Naive thymus-derived CD4-positive, alpha-beta T cell (primary cell): ENCODE measurements at places on chromosomes 7 and 10. TPM values are rescaled to one million over a fixed set of nuclear protein-coding genes. Genes with fewer than 3 reads are reported as not detected.

The PON1 gene
- total RNA-seq: not detected in 2 replicates

The EPO gene
- not detected for total RNA-seq

The PTPRN2 gene
- 2.3 and 2.5 TPM in 2 replicates for total RNA-seq

The DDX56 gene
- 100.0 TPM for total RNA-seq

The EXOSC1 gene
- 65.4 TPM for total RNA-seq

The OR9A2 gene
- not detected for total RNA-seq

The LRRC61 gene
- total RNA-seq: 11.5 TPM

The UPK3B gene
- 7.3 TPM for total RNA-seq

The TAF3 gene
- 15.3 and 15.7 TPM in 2 replicates for total RNA-seq

DNA sequence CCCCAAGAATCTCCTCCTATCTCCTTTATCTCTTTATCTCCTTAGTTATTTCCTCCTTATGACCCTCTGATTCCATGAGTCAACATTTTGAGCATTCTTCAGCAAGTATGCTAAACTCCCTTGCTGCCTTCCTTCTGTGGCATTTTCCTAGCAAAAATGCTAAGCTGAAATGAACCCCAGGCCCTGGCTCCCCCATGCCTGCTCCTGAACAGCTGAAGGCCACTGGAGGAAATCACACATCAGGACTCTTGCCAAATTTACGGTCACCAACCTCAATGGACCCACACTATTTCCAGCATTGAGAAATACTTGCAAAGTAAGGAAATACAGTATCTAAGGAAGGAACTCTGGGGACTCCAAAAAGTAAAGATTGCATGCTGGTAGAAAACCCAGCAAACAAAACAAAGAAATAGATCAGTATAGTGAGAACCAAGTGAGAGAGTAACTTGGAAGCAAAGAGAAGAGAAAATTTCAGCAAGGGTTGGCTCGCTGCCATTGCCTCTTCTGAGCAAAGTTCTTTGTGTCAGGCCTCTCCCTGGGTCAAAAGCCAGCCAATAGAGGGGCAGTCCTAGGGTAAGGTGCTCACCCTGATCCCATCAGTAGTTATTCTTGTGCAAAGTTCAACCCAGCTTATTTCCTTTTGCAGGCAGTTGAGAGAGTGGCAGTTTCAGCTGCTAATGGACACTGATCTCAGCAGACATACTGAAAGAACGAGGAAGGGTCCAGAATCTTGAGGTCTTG, 5.1 kb upstream of the PLEKHS1 start:
- no peak overlapping the region for H3K27ac ChIP-seq
- no peaks in the 10 kb centered on the region for H3K27me3 ChIP-seq
- no peaks in the 10 kb centered on the region for H3K4me1 ChIP-seq
- H3K4me3 ChIP-seq: no peak overlapping the region

DNA sequence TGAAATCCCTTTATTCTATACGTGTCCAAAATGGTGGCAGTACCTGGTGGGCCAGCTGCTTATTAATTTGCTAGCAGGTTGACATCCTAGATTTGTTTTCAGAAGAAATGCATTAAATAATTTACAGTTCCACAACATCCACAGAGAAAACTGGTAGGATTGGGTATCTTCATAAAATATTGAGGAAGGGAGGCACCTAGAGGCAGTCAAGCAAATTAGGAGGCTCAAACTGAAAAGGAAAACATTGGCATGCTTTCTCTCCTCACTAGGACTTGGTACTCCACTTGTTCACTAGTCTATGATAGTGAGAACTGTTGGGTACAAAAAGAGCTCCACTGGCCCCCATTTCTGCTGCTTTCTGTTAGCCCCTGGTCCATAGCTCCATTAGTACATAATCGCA, 18.3 kb upstream of the LRGUK start:
- H3K36me3 ChIP-seq: no peaks in the 10 kb centered on the region
- no peak overlapping the region for H3K4me3 ChIP-seq
- H3K27me3 ChIP-seq: no peaks in the 10 kb centered on the region
- H3K4me1 ChIP-seq: no peaks in the 10 kb centered on the region
- no peak overlapping the region for H3K27ac ChIP-seq

DNA sequence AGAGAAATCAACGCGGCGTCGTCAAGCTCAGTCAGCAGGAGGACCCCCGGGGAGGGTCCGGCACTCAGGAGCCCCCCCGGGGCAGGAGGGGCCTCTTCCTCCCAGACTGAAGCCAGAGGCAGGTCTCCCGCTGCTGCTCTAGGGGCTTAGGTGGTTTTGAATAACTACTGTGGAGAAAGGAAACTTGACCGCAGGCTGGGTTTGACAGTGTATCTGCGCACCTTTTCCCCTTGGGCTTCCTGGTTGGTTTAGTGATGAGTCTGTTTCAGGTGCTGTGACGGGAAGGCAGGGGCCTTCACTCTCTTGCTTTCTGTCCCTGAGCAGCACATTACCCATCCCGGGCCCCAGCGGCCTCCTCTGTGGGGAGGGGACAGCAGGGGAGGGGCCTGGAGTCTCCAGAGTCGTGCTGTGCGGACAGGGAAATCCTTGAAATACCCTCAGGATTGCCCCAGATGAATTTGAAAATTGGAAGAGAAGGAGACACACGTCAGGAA, 262.2 kb downstream of the ADARB2 start:
- H3K4me1 ChIP-seq: no peaks in the 10 kb centered on the region
- H3K27me3 ChIP-seq: peaks cover 3% of the 10 kb centered on the region
- no peaks in the 10 kb centered on the region for H3K36me3 ChIP-seq
- H3K4me3 ChIP-seq: no peak overlapping the region
- H3K27ac ChIP-seq: no peak overlapping the region
- DNase-seq: no peak

DNA sequence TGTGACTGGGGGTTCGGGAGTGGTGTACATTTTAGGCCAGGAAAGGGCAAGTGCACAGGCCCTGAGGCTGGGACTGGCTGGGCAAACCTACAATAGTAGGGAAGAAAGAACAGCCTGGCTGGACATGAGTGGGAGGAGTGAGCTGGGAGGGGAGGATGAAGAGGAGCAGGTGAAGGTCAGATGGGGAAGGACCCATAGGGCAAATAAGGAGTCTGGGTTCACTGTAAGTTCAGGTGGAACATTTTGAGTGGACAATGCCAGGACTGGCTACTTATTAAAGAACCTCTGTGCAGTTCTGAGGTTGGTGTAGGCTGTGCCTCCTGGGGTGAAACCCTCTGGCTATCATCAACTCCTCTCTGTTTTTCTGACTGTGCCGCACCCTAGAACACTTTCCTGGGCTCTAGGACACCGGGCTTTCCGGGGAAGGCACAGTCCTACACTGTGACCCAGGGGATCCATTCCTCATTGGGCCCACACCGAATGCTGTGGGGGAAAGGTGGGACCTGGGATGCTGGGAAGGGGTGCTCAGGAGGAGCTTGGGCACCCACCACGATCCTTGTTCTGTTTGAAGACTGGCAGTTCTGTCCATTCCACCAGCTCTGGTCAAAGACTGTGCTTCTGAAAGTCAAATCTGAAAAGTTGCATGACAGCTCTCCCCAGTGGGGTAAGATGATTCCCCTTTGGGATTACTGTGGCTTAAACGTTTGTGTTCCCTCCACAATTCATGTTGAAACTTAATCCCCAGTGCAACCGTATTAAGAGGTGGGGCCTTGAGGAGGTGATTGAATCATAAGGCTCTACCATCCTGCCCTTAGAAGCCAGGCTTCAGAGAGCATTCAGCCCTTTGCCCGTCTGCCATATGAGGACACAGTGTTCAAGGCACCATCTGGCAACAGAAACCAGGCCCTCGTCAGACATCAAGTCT, 4.0 kb upstream of the MMP21 start:
- no peaks in the 10 kb centered on the region for H3K36me3 ChIP-seq
- H3K4me3 ChIP-seq: no peak overlapping the region

DNA sequence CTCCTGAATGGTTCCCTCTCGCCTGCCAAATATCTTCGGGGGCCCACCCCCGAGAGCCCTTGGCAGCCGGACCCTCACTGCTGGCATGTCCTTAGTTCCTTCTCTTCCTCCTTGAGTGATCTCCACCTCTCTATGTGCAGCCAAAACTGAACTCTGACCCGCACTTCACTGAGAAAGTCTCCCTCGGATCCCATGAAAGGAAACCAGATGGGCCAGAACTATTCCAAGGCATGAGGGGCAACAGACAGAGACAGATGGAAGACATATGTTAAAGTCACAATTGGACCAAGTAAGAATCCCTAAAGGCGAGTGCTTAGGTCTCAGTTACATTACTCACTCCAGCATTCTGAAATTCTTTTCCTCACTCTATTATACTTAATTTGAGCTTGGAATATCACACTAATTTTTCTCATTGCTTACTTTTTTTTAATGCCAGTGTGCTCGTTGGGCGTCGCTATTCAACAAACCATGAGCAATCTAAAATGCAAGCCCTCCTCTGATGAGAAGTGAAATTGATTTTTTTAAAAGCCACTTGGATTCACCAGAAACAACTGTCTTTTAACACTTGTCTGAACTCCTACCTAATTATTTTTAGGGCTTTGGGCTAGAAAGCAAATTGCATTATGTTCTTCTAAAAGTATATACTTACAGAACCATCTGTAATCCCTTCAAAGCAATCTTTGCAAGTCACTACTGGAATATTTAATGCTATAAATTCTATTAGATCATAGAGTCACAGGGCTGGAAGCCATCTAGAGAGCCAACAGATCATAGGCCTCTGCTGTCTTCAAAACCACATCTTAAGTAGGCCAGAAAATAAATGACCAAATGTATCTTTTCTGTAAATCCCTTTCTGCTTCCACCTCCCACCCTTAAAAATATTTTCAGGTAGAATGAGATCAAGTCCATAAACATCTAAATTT, 43.3 kb upstream of the EZH2 start:
- H3K36me3 ChIP-seq: no peaks in the 10 kb centered on the region
- H3K4me1 ChIP-seq: no peaks in the 10 kb centered on the region
- H3K27me3 ChIP-seq: no peaks in the 10 kb centered on the region
- no peak overlapping the region for H3K27ac ChIP-seq
- no peak for DNase-seq

DNA sequence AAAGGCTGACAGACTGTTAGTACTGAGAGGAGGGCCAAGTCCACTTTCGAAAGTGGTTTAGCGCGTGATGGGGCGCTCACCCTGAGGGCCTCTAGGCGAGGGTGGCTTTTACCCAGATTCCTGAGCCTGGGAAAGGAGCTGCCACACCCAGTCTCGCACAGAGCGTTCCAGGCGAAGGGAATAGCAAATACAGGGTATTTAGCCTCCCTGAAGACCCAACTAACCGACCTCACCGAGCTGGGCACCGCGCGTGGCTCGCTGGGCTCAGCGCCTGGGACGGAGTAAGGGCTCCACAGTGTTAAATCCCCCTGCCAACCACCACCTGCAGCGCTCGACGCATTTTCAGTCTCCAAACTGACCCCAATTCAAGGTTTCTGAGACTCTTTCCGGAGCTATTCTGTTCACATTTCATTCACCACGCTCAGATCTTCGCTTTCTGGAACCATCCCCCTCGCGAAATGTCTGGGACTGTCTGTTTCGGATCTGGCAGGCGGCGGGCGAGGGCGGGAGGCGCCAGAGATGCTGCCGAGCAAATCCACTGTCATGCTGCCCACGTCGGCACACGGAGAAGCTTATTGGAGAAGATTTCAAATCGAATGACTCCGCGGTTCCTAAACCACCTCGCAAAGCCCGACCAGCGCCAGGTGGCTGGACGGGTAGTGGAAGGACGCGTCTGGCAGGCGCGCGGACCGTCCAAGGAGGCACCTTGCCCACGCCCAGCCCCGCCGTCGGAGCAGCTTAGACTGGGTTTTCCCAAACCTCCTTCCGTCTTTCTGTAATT, 1.4 kb upstream of the OSBPL3 start:
- H3K27ac ChIP-seq: no peak overlapping the region
- H3K36me3 ChIP-seq: no peaks in the 10 kb centered on the region
- peaks cover 24% of the 10 kb centered on the region for H3K4me1 ChIP-seq
- peak; percentile 36 for DNase-seq
- H3K4me3 ChIP-seq: peak overlapping the region; percentile 84

GRCh38 chr10:47370015-47370767, 13.9 kb downstream of the ZNF488 start:
- H3K4me1 ChIP-seq: no peaks in the 10 kb centered on the region
- no peak overlapping the region for H3K27ac ChIP-seq
- no peak overlapping the region for H3K4me3 ChIP-seq
- H3K27me3 ChIP-seq: no peaks in the 10 kb centered on the region

GRCh38 chr10:80769700-80770160, 232.0 kb downstream of the SH2D4B start:
- no peaks in the 10 kb centered on the region for H3K36me3 ChIP-seq
- no peak overlapping the region for H3K27ac ChIP-seq
- no peak for DNase-seq
- no peaks in the 10 kb centered on the region for H3K27me3 ChIP-seq
- no peaks in the 10 kb centered on the region for H3K4me1 ChIP-seq

- H3K4me1 ChIP-seq: peaks cover 23% of the 10 kb centered on the region
- no peak overlapping the region for H3K27ac ChIP-seq
- H3K27me3 ChIP-seq: peaks cover 60% of the 10 kb centered on the region
- no peak overlapping the region for H3K4me3 ChIP-seq
- H3K36me3 ChIP-seq: no peaks in the 10 kb centered on the region
Measured at GRCh38 chr7:129782818-129783583, 169.8 kb downstream of the UBE2H start.

DNA sequence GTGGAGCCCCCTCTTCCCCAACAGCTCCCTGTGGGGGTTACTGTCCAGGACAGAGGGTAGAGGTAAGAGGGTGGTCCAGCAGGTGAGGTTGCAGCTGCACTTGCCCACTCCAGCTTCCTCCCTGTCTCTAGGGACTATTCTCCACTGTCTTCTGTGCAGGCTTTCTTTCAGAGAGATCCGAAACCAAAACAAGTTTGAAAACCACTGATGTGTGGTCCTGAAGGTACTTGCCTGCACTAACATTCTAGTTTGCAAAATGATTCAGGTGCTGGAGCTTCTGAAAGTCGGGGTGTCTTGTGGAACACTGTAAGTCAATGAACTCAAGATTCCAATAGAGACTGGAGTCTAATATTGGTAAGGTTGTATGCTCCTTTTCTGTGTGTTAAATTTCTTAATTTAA, 63.1 kb downstream of the BLNK start:
- H3K4me1 ChIP-seq: no peaks in the 10 kb centered on the region
- DNase-seq: no peak
- no peak overlapping the region for H3K27ac ChIP-seq
- H3K36me3 ChIP-seq: no peaks in the 10 kb centered on the region
- H3K27me3 ChIP-seq: no peaks in the 10 kb centered on the region

GRCh38 chr10:96835899-96836298, 3.8 kb downstream of the LCOR start:
- peaks cover 3% of the 10 kb centered on the region for H3K36me3 ChIP-seq
- no peak overlapping the region for H3K4me3 ChIP-seq
- H3K27ac ChIP-seq: no peak overlapping the region
- H3K4me1 ChIP-seq: peaks cover 23% of the 10 kb centered on the region
- no peak for DNase-seq
- no peaks in the 10 kb centered on the region for H3K27me3 ChIP-seq

DNA sequence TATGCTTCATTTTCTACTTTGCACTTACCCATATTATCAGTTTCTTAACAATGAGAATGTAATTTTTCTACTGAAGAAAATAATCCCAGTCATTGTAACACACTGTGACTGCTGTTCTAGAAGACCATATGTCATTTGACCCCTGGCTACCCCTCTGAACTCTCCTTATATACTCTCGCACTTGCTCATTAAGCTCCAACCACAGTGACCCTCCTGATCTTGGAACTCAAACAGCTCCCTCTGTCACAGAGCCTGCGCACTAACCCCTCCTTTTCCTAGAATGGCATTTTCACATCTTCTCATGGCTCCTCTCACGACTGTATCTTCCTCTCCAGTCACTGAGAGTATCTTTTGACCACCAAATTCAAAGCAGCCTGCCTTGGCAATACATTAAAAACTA, 169.7 kb downstream of the CACNA2D1 start:
- no peaks in the 10 kb centered on the region for H3K4me1 ChIP-seq
- DNase-seq: no peak
- H3K4me3 ChIP-seq: no peak overlapping the region
- H3K27me3 ChIP-seq: no peaks in the 10 kb centered on the region

- no peak for DNase-seq
- peaks cover 98% of the 10 kb centered on the region for H3K36me3 ChIP-seq
- peaks cover 4% of the 10 kb centered on the region for H3K4me1 ChIP-seq
- H3K27me3 ChIP-seq: no peaks in the 10 kb centered on the region
- no peak overlapping the region for H3K27ac ChIP-seq
Measured at GRCh38 chr10:11280187-11280932, 262.7 kb downstream of the CELF2 start.
